ENCODE measurements at places on chromosomes 7 and 10.

- no peak for DNase-seq
These were observed 51.1 kb downstream of the PRF1 start for GRCh38 chr10:70551466-70551865.

DNA sequence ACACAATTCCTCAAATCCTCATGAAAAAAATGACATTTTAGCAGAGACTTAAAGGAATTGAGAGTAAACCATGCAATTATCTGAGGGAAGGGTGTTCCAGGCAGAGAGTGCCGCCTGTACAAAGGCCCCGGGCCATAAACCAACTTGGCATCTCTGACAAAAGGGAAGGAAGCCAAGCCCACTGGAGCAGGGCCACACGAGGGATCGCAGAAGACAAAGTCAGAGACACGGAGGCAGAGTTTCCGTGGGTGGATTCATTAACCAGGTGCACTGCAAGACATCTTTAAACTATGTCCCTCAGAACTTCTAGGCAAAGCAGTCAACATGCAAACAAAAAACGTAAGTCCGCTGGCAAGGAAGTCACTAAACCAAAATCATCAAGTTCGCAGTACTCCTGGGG is 92.0 kb downstream of the SFMBT2 start:
- peak; percentile 55 for DNase-seq

DNA sequence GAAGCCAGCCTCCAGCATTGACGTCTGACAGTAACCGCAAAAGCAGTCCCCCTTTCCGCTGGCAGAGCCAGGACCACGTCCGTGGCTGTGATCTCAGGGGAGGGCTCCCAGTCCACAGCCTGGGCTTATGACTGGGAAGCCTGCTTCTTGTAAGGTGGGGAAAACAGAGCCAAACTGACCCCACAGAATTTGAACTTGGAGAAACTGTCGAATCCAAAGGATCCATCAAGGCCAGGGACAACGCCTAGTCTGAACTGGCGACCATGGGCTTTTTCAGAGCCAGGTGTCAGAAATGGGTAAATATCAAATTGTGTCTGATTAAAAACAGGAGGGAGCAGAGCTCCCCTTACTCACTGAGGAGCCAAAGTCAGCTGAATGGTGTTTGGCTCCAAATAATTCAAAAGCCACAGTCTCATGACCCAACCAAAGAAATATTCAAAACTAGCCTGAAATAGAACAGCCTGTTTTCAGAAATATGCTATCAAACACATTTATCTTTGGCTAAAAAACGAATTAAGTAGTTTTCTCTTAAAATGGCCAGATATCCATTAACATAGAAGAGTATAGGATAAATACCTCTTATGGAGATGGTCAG is 751.4 kb upstream of the GALNT17 start:
- DNase-seq = no peak

GRCh38 chr7:101913851-101914250 is 96.4 kb downstream of the CUX1 start:
- DNase-seq = no peak

DNA sequence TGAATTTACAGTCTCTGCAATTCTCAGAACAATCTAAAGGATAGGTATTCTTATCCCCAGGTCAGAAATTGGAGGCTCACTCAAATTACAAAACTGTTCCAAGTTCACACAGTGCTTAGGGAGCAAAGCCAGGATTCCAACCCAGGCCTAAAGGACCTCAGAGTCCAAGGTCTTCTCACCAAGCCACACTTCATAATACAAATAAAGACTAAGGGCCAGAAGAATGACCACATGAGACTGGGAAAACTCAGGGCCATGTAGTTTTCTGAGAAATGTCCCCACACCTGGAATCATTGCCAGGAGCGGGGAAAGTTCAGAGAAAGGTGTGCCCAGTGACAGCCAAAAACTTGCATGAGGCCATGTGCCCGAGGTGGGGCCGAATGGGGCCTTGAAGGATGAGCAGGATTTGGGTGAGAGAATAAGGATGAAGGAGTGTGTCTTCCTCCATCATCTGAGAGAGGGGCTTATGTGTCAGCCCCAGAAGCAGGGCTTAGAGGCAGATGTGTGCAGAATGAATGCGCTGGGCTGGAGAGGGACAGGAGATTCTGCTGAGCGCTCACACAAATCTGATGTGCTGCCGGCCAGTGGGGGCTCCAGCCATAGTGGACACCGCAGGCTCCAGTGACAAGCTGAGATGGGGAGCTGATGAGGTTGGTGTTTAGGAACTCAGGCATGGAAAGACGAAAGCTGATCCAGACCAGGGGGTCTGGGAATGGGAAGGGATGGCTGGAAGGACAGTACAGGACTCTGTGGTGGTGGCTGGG is 35.9 kb downstream of the BLNK start:
- no peak for DNase-seq

DNA sequence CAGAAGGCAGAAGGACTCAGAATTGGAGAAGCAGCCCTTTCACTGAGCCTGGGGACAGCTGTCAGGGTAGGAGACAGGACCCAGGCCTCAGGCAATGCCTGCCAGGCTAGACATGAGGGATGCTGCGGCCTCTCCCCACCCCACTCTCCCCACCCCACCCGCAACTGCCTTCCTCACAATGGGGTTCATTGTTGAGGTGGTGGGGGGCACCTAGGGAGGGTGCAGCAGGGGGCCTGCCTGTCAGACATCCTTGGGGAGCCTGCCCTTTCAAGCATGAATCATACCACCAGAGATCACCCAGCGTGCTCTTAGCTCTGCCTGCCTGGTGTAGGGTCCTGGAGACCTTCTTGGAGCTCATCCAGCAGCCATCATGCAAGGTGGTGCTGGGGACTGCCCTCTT is at the start of gene C10orf62:
Gene C10orf62, plus strand, starts transcription at position 243 of the 400 bp plus-strand sequence. CDS start 177 bp downstream, outside the sequence.
- DNase-seq = no peak

Data from pons (tissue), 1 donor.